GM12864 (cell line): ENCODE measurements at places on chromosomes 3 and 15.

GRCh38 chr15:33411596-33412540 lies 101.1 kb downstream of the RYR3 start:
- no peak for DNase-seq

DNA sequence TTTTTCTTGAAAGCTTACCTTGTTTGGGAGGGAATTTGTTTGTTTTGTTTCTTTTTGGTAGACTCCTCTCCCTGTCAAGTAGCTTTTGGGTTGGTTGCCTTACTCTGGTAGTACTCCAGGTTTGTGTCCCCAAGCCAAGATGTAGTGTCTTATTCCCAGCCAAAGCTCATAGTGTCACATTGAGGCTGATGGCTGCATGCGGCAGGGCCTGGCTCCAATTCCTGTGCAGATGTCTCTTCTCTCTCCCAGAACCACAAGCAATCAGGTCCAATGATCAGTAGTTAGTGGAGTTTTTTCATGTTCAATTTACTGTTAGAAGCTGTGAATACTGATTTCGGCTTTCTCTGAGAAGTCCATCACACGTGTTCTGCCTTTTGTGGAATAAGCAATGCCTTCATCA lies 221.1 kb upstream of the THBS1 start:
- no peak for DNase-seq

DNA sequence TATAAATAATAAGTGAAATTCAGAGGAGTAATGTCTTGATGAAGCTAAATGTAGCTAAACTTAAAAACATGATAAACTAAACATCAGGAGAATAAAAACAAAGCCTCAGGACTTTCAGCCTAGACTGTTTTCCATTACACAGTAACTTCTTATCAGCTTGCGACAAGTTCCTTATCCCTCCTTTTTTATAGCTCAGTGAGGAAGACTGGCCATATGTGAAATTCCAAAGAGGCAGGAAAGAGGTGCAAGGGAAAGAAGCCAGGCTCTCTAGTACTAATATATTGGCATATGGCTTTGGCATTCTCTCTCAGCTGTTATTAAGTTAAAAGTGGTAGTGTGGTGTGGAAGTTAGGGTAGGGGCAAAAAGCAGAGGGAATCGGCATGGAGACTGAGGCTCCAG lies 4.4 kb downstream of the COX17 start:
- no peak for DNase-seq

- DNase-seq, result no peak
These were observed 107.7 kb downstream of the CHCHD4 start for GRCh38 chr3:14016900-14017475.

- no peak for DNase-seq
These were observed 2.7 kb upstream of the ANKRD63 start for GRCh38 chr15:40285554-40286011.

DNA sequence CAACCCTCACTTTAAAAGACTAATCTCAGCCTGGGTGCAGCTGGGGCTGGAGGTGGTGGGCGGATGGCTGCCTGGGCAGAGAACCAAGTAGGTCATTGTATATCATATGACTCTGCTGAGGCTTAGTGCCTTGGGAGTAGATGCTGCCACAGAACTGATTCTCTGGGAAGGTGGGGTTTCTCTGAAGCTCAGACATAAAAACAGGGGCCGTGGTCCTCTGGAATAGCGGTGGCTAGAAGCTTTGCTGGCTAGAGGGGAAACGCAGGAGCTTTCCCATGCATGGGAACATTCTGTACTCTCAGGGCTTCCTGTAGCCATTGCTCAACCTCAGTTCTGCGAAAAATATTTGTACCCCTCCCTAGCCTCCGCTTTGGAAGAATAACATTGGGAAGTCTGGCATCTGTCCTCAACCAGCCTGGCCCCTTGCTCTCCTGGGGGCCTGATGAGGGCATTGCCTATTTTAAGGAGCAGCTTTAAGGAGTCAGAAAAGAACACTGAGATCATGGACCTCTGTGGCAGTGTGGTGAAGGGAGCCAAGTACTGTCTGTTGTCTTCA lies 14.7 kb downstream of the TIMP4 start:
- no peak for DNase-seq

DNA sequence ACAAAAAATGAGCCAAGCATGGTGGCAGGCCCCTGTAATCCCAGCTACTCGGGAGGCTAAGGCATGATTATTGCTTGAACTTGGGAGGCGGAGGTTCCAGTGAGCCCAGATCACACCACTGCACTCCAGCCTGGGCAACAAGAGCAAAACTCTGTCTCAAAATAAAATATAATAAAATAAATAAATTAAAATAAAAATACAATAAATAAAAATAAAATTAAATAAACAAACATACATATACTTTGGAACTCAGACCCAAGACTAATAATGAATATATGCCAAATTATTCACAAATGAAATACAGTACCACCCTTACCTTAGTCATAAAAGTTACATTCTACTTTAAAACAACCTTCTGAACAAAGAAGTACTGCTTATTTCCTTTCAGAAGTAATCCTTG lies 81.8 kb downstream of the SCAPER start:
- no peak for DNase-seq

DNA sequence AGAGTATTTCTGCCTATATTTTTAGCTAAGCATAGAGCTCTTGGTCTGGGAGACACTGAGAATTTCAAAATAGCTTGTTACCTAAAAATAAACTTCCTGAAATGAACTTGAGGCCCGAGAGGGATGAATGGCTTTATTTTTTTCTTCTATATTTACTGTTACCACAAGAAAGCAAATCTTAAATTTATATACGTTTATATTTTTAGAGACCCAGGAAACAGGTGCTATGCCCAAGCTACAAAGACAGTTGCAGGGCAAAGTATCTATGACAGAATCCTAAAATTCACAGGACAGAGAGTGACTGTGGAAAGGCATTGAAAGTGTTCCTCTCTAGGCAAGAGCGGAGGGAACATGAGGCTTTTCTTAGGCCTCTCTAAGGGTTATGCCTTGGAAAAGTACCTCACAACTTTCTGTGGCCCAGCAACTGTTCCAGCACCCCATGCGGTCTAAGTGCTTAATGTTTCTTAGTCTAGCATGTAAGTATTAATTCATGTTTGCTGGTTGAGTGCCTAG lies 36.5 kb downstream of the TGFBR2 start:
- DNase-seq, result no peak

DNA sequence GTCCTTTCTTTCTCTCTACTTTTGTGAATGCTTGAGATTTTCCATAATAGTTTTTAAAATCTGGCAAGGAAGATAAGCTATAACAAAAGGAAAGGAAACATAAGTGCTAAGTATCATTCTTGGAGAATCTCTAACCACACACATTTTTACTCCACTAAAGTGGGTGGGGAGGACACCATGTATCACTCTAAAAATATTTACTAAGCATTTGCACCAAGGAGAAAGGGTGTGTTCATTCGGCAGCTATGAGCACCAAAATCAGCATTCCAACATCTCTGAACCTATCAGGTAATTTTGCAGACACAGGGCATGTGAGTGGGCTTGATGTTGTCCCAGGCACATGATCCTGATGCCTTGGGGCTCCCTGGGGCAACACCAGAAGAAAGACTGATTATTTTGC lies 5.5 kb downstream of the B4GALT4 start:
- no peak for DNase-seq

DNA sequence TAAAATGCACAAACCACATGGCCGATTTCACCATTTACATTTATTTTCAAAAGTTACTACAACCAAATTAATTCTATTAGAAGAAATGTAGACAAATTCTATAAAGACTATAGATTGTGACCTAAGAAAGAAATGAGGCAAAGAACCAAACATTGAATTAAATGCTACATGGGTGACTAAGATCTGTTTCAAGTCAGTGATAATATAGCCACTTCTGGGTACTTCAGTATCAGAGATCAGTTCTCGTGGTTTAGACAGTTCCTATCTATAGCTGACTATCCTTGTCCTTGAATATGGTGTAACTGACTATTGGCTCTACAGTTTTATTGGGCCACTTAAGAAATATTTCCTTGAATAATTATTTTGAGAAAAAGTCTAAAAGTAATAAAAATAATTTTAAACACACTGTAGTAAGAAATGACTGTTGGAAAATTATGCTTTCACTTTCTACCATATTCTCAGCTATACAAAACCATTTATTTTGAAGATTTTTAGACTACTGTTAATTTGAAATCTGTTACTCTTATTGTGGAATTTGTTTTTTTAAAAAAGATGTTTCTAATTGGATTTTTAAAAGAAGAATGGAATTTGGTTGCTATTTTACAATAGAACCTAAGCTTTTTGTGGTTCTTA lies 14.1 kb downstream of the KCNMB3 start:
- DNase-seq, result no peak

GRCh38 chr3:155070932-155071387 lies 9.2 kb upstream of the MME start:
- no peak for DNase-seq

DNA sequence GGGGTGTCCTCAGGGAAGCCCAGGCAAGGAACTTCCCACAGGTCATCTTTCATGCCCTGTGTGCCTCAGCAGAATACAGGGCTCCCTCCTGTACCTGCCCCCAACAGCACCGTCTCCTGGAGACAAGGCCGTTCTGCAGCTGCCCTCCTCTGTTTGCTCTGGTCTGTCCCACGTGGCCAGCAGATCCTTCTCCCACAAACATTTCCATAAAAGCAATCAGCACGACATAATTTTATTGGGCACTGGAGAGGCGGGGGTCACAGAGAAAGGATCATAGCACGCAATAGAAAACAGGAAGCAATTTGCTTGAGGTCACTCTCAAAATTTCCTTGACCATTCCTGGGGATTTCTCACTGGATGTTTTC lies 29.4 kb downstream of the STARD5 start:
- no peak for DNase-seq

GRCh38 chr3:140545756-140546155 lies 132.1 kb upstream of the TRIM42 start:
- DNase-seq, result no peak

GRCh38 chr15:62658498-62658897 lies 384.0 kb upstream of the TPM1 start:
- peak; percentile 18 for DNase-seq

- no peak for DNase-seq
These were observed 76.9 kb downstream of the RHCG start for GRCh38 chr15:89419370-89419984.

- DNase-seq, result no peak
These were observed 41.8 kb downstream of the IFT122 start for GRCh38 chr3:129481766-129482332.

GRCh38 chr15:84810073-84810840 lies 6.9 kb upstream of the ALPK3 start:
- DNase-seq, result no peak

DNA sequence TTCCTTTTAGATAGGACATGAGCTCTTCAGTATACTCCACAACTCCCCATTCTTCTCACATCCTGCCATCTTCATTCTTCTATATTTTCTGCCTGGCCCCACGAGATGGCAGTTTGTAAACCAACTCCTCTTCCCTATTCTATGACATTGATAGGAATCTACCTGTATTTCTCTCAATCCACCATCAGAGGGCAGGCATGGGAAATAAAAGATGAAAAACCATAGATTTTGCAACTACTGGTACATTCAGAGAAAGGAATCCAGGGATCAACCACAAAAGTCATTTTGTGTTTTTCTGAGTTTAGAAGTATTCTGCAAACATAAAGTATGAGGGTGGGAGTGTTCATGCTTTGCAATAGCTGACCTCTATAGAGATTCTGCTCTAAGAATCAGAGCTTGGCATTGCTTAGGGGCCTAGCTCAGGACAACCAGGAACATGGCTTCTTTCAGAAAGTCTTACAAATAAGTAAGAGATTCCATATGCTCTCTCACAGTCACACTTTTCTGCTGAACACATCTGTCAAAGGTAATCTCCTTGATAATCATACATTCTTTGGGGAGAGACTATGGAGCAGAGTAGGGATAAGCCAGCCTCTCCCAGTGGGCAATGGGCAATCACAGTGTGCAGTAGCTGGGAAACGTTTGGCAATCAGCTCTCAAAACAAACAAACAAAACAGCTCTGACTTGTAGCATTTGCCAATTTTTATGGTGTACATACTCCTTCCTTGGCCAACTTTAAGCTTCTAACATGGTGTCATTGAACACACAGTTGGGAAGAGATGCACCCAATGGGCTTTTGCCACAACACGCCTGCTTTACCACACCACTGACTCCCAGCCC lies 43.1 kb upstream of the SLC25A36 start:
- DNase-seq, result no peak

DNA sequence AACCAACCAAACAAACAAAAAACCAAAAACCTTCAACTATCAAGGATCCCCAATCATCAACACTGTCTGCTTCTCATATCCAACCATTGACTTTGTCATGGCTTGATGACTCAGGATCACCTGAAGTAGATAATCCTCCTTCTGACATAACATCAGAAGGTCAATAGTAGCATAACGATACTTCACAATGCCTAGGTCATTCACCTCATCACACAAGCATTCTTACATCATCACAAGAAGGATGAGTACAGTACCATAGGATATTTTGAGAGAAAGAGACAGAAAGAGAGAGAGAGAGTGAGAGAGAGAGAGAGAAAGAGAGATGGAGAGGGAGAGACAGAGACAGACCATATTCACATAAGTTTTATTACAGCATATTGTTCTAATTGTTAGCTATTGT lies 42.1 kb downstream of the SPATA16 start:
- no peak for DNase-seq

GRCh38 chr3:149152420-149152819 lies 23.0 kb downstream of the HPS3 start:
- peak; percentile 46 for DNase-seq

DNA sequence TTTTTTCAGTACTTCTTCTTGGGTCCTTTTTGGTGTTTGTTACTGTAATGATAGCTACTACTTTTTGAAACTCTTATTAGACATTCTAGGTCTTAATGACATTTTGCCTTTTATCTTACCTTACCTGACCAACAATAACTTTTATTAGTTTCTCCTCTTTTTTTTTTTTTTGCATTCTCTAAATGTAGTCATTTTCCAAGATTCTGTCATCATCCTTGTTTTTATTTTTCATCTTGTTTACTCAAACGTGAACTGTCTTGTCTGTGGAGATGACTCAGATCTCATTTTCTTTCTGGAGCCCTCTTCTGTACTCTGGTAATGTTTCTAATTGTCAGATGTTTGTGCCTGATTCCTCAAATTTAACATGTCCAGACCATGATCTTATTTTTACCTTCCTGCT lies 2.9 kb downstream of the ABHD5 start:
- no peak for DNase-seq

- no peak for DNase-seq
These were observed 74.7 kb downstream of the ZNF148 start for GRCh38 chr3:125300416-125300815.

GRCh38 chr3:79766496-79767193 lies 1.2 kb downstream of the ROBO1 start:
- DNase-seq, result no peak

GRCh38 chr3:124269619-124270018 lies 277.7 kb upstream of the ROPN1 start:
- DNase-seq, result no peak

- DNase-seq, result no peak
These were observed 70.2 kb downstream of the MYRIP start for GRCh38 chr3:39879581-39879980.
